B cell (primary cell): ENCODE measurements at places on chromosomes 11 and 22. TPM values are rescaled to one million over a fixed set of nuclear protein-coding genes. Genes with fewer than 3 reads are reported as not detected.

Gene SLC22A8
- not detected in 2 replicates for total RNA-seq

- no peaks in the 10 kb centered on the region for H3K4me1 ChIP-seq
- H3K4me3 ChIP-seq: no peak overlapping the region
- no peak for DNase-seq
- H3K27ac ChIP-seq: no peak overlapping the region
- no peaks in the 10 kb centered on the region for H3K27me3 ChIP-seq
Measured at GRCh38 chr11:33366918-33367317, 109.7 kb downstream of the HIPK3 start.

Gene AIFM3
- 3.0 and 4.5 TPM in 2 replicates for total RNA-seq

Gene GRK3
- total RNA-seq: 61.0 and 65.3 TPM in 2 replicates

DNA sequence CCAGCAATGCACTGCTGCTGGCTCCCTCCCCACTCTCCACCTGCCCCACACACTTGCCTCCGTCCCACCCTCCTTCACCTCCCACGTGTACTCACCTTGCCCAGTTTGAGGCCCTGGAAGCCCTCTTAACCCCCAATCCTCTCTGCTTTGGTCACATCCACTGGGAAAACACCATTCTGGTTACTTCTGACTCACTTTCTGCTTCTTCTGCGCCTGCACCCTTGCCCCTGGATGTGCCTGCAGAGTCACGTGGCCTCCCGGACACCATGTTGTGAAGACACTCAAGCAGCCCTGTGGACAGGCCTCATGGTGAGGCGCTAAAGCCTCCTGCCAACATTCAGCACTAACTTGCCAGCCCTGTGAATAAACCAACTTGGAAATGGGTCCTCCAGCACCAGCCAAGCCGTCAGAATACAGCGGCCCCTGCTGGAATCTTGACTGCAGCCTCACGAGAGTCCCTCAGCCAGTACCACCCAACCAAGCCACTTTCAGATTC is 2.6 kb upstream of the NAALADL1 start:
- no peaks in the 10 kb centered on the region for H3K4me1 ChIP-seq
- no peak for DNase-seq
- H3K36me3 ChIP-seq: no peaks in the 10 kb centered on the region
- H3K27ac ChIP-seq: no peak overlapping the region
- no peak overlapping the region for H3K4me3 ChIP-seq

GRCh38 chr22:36745301-36745995 is 30.5 kb downstream of the IFT27 start:
- no peak overlapping the region for H3K4me3 ChIP-seq
- no peaks in the 10 kb centered on the region for H3K4me1 ChIP-seq
- H3K27me3 ChIP-seq: no peaks in the 10 kb centered on the region
- no peak for DNase-seq
- no peak overlapping the region for H3K27ac ChIP-seq

Gene CCDC188
- total RNA-seq: not detected in 2 replicates

GRCh38 chr11:102924851-102925380 is 30.6 kb downstream of the MMP13 start:
- H3K27me3 ChIP-seq: no peaks in the 10 kb centered on the region
- no peak overlapping the region for H3K27ac ChIP-seq
- no peak overlapping the region for H3K4me3 ChIP-seq
- H3K36me3 ChIP-seq: no peaks in the 10 kb centered on the region
- H3K4me1 ChIP-seq: peaks cover 11% of the 10 kb centered on the region

Gene HIPK3
- total RNA-seq: 81.1 and 81.6 TPM in 2 replicates

- no peak for DNase-seq
- H3K27me3 ChIP-seq: no peaks in the 10 kb centered on the region
- H3K36me3 ChIP-seq: peaks cover 31% of the 10 kb centered on the region
- peak overlapping the region; percentile 98 for H3K27ac ChIP-seq
- peak overlapping the region; percentile 82 for H3K4me3 ChIP-seq
Measured at GRCh38 chr22:36480941-36481392, 473 bp downstream of the TXN2 start.

- no peaks in the 10 kb centered on the region for H3K4me1 ChIP-seq
- DNase-seq: no peak
- no peaks in the 10 kb centered on the region for H3K36me3 ChIP-seq
- no peaks in the 10 kb centered on the region for H3K27me3 ChIP-seq
- no peak overlapping the region for H3K27ac ChIP-seq
Measured at GRCh38 chr11:46906609-46907041, 11.7 kb downstream of the LRP4 start.

DNA sequence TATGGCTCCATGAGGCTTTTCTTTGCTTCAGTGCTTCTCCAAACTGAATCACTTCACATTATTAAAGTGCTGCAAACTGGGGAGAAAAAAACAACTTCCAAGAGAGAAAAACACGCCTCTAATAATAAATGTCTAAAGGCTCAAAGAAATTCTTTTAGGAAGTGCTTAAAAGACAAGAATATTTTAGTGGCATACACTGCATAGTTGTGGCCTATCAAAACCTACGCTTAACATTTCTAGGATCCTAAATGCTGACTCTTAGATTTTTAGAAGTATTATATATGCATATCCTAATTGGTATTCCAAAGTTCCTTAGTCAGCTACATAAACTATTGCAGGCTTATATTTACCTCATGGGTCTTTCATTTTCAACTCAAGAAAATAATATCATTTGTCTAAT is 879.0 kb upstream of the CCDC90B start:
- no peaks in the 10 kb centered on the region for H3K27me3 ChIP-seq
- no peak overlapping the region for H3K4me3 ChIP-seq
- no peaks in the 10 kb centered on the region for H3K4me1 ChIP-seq
- no peak overlapping the region for H3K27ac ChIP-seq
- no peak for DNase-seq

DNA sequence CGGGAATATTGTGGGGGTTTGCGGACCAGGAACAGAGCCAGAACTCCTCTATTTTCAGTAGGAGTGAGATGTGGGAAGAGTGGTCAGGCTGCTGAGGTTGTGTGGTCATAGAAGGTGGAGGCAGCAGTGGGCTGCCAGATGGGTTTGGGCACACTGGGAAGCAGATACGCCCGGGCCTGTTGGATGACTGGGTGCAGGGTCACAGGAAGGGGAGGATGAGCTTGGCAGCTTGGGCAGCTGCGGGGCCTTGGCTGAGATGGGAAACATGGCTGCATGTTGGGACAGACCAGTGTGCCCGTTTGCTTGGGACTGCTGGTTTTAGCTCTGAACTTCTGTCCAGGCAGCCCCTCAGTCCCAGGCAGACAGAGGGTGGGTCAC is 11.4 kb downstream of the SHANK3 start:
- no peaks in the 10 kb centered on the region for H3K4me1 ChIP-seq
- H3K27me3 ChIP-seq: no peaks in the 10 kb centered on the region
- H3K36me3 ChIP-seq: no peaks in the 10 kb centered on the region
- no peak overlapping the region for H3K27ac ChIP-seq
- no peak overlapping the region for H3K4me3 ChIP-seq

DNA sequence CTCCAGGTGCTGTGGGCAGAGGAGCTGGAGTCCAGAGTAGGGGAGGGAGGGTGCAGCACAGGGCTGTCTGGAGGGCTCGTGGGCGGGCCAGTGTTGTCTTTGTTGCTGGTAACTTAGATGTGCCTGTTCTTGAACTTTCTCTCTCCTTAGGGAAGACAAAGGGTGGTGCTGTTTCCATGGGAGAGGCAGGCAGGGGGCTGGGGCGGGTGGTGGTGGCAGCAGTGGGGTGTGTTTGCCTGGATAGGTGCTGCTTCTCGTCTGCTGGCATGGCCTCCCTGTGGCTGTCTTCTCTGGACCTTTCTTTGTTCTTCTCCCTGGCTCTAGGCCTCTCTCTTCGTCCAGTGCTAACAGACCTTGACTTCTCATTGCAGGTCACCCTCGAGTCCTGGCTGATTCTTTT is 8.5 kb downstream of the SIDT2 start:
- H3K4me1 ChIP-seq: peaks cover 56% of the 10 kb centered on the region
- peak overlapping the region; percentile 91 for H3K27ac ChIP-seq
- H3K4me3 ChIP-seq: no peak overlapping the region
- no peaks in the 10 kb centered on the region for H3K27me3 ChIP-seq
- H3K36me3 ChIP-seq: no peaks in the 10 kb centered on the region

Gene OR8G1
- not detected in 2 replicates for total RNA-seq

Gene SNX32
- 0.34 and 0.57 TPM in 2 replicates for total RNA-seq

- H3K4me1 ChIP-seq: no peaks in the 10 kb centered on the region
- H3K27me3 ChIP-seq: peaks cover 19% of the 10 kb centered on the region
- H3K4me3 ChIP-seq: no peak overlapping the region
- H3K36me3 ChIP-seq: no peaks in the 10 kb centered on the region
- no peak overlapping the region for H3K27ac ChIP-seq
Measured at GRCh38 chr11:33802194-33802950, 28.1 kb upstream of the FBXO3 start.

DNA sequence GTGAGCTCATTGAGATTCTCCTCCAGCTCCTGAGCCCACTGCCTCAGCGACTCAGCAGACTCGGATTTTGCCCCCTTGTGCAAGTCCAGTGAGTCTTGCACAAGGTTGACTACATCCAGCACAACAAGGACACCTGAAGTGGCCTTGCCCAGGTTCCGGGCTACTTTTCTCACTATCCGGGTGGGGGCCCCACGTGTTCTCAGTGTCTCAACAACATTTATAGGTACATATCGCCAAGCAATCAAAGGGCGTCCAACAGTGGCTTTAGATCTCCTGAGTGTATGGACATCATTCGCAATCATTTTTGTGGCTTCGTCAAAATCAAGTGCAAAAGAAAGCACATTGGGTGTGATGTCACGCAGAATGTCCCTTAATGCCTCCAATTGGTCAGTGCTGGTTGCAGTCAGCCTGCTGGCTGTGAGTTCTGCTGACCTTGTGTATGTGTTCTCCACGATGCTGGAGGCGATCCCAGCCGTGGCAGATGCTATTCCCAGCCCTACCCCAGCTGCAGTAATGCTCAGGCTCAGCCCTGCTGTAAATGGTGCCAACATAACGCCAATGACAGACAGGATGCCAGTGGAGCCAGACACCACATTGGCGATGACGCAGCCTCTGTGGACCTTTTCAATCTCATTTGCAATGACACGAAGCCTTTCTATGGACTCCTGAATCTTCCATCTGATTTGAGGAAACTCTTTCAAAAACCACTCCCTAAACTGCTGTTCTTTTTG is 10.3 kb downstream of the APOL4 start:
- H3K4me3 ChIP-seq: no peak overlapping the region
- no peaks in the 10 kb centered on the region for H3K4me1 ChIP-seq
- no peaks in the 10 kb centered on the region for H3K36me3 ChIP-seq
- no peak for DNase-seq

GRCh38 chr11:114819028-114819427 is 140.7 kb downstream of the NXPE2 start:
- no peaks in the 10 kb centered on the region for H3K4me1 ChIP-seq
- H3K36me3 ChIP-seq: no peaks in the 10 kb centered on the region
- DNase-seq: no peak
- no peaks in the 10 kb centered on the region for H3K27me3 ChIP-seq
- H3K27ac ChIP-seq: no peak overlapping the region
